HL-60 (cell line): ENCODE measurements at places on chromosomes 6 and 20.

DNA sequence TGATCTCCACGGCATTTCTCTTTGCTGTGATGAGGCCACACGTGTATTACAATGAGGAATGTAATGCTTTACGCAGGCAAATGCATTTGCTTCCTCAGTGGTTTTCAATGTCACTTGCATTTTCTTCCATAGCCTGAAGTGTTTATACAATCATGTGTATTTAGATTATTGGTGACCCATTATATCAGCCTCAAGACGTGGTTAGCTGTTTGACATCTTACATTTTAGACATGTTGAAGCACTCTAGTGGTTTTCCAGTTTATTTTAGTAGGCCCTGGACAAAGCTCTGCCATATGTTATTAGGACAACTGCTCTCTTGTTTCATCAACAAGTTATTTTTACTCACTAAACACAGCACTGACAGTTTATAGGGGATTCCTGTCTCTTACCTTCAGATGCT is 200.4 kb downstream of the UTRN start:
- DNase-seq: no peak

DNA sequence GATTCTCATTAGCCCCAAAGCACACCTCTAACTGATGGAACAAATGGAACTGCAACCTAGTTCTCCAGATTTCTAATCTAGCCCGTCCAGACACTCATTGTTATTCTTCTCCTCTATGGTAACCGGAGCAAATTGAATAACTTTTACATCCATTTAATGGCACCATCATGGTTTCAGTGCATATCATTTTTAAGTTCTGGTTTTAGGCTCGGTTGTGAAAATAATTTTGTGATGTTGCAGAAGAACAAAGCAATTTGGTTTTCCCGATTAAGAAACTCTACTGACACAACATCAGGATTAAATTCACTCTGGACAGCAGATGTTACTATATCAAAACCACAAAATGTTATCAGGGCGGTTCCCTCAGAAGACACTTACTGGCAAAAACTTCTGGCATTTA is 42.5 kb upstream of the HBS1L start:
- DNase-seq: no peak

DNA sequence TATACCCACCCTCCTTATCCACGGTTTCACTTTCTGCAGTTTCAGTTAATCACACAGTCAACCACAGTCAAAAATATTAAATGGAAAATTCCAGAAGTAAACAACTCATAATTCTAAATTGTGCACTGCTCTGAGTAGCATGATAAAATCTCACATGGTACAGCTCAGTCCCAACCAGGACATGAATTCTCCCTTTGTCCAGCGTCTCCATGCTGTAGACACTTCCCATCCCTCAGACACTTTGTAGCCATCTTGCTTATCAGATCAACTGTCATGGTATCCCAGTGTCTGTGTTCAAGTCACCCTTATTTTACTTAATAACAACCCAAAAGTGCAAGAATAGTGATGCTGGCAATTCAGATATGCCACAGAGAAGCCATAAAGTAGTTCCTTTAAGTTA is 94.7 kb downstream of the PDE10A start:
- no peak for DNase-seq

DNA sequence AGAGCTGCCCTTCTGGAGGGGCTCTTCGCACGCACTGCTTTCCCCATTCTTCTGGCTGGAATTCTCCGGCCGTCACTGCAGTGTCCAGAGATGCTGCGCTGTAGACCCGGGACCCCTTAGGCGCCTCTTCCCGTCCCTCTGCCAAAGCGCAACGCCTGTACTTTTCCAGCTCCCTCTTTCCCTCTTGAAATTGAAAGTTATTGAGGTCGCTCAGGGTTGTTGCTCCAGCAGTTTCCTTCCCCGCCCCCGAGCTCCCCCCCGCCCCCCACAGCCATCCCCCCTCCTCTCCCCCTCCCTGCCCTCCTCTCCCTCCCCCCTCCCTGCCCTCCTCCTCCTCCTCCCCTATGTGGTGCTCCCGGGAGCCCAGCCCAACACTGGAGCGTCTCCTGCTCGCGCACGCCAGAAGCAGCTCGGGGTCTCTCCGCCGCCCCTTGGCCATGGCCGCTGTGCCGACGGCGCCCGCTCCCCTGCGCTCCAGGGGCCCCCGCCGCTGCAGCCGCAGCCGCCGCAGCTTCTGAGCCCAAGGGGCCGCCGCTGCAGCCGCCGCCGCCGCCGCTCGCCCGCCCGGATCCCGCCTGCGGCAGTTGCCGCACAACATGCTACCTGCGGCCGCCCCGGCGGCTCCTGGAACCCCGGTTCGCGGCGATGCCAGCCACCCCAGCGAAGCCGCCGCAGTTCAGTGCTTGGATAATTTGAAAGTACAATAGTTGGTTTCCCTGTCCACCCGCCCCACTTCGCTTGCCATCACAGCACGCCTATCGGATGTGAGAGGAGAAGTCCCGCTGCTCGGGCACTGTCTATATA is at the start of gene RSPO3:
RSPO3 (plus strand) TSS at position 374 of the 804 bp plus-strand sequence. CDS start 522 bp downstream, outside the sequence.
- DNase-seq: peak; percentile 32

GRCh38 chr6:79423216-79423615 is 114.0 kb downstream of the LCA5 start:
- DNase-seq: no peak

GRCh38 chr6:147855803-147856482 is 347.5 kb downstream of the SAMD5 start:
- DNase-seq: no peak

DNA sequence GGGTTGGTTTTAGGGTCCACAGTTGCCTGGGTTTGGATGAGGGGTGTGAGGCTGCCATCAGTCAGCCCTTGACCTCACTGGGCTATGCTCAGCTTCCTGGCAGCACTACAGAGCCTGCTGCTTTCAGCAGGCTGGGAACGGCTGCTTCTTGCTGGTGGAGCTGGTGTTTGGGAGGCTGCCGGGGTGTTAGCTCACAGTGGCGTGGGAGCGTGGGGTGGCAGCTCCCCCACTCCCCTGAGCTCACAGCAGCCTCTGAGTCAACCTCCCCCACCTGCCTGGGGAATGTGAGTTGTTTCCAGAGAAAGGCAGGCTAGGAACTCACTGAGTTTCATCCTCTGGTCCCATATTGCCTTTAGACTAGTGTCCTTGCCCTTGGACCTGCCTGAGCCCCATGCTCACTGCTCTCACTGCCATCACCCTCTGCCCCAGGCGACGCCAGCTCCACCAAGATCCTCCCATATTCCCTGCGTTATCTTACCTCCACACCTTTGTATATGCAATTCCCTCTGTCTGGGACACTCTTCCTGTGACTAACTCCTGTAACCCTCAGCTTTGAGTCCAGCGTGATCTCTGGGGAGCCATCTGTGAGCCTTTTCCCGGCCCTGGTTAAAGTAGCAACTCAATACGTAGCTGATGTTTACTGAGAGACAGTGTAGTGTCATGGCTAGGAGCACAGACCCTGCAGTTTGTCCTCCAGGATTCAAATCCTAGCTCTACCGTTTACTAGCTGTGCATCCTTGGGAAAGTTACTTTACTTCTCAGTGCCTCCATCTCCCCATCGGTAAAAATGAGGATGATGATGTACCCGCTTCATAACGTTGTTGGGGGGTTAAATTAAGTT is 34.8 kb downstream of the PPP1R16B start:
- no peak for DNase-seq

- DNase-seq: no peak
Observed at GRCh38 chr6:31578184-31579118, 3.1 kb downstream of the TNF start.

DNA sequence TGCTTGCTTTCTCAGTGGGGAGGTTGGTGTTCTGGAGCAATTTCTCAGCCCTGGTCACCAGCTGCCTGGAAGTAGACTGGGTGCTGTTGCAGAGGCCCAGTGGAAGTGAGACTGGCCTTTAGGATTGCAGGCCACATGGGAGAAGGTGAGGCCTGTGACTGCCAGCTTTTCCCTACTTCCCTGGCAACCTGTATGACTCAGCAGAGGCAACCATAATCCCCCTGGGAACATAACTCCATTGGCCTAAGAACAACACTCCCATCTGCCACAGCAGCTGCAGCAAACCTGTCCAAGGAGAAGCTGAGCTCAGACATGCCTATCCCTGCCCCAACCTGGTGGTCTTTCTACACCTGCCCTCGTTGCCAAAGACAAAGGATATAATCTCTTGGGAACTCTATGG is 473.5 kb upstream of the SPTLC3 start:
- no peak for DNase-seq

- DNase-seq: no peak
Observed at GRCh38 chr20:57560554-57561355, at the start of gene PCK1. Gene PCK1, plus strand, starts transcription at chr20:57561110. Its CDS starts 302 bp downstream, at chr20:57561412.

GRCh38 chr6:125952764-125953501 is 3.6 kb upstream of the HINT3 start:
- peak; percentile 50 for DNase-seq

GRCh38 chr20:8408587-8409307 is 276.7 kb downstream of the PLCB1 start:
- DNase-seq: no peak

DNA sequence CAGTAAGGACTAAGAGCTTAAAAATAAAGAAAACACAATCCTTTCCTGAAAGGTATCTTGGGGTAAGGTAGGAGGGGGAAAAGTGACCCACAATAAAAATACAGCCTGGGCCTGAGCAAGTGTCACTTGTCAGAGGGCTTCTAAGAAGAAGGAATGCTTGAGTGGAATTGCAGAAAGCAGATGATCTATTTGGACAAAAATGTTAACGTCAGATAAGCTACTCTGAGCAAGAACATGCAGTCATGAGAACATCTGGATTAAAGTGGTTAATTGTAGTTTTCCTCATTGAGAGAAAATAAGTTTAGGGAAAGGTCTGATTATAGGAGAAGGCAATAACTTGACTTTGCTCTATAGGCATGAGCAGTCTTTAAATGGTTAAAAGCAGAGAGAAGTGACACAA is 581.9 kb downstream of the HTR1B start:
- DNase-seq: no peak

DNA sequence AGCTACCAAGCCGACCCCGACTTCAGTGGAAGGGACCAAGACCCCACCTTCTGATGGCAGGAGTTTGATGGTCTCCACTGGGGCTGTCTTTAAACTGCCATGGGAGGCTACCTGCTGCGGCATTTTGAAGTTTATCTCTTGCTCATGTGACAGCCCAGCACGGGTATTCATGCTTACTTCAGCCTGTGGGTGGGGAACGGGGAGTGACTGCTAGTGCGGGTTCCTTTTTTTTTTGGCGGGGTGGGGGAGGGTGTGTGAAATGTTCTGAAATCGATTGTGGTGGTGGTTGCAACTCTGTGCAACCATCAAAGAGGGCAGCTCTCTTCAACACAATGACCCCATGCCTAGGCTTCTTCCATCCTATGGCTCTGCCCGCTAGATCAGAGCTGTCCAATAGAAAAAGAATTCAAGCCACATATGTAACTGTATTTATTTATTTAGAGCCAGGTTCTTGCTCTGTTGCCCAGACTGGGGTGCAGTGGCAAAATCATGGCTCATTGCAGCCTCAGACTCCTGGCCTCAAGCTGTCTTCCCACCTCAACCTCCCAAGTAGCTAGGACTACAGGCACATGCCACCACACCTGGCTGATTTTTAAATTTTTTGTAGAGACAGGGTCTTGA is 53.7 kb downstream of the PPP1R16B start:
- DNase-seq: peak; percentile 61

- no peak for DNase-seq
Observed at GRCh38 chr6:41976794-41977484, 35.3 kb upstream of the CCND3 start.

- DNase-seq: no peak
Observed at GRCh38 chr6:33619166-33619840, 1.8 kb upstream of the ITPR3 start.

GRCh38 chr6:157033428-157034140 is 256.4 kb downstream of the ARID1B start:
- no peak for DNase-seq

DNA sequence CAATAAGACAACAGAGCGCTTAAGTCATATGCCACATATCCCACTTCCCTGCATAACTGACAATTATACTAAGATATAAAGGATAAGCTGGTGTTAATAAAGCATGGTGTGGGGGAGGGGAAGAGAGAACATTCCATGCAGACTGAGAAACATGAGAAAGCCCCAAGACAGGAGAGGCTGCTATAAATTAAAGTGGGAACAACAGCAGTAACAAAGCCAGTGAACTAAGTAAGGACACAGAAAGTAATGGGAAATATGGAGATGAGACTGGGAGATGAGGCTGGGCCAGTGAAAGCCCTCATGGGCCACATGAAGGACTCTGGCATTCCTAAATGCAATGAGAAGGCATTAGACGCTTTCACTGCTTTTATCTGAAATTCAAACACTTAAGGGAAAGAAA is 41.3 kb downstream of the SESN1 start:
- no peak for DNase-seq

DNA sequence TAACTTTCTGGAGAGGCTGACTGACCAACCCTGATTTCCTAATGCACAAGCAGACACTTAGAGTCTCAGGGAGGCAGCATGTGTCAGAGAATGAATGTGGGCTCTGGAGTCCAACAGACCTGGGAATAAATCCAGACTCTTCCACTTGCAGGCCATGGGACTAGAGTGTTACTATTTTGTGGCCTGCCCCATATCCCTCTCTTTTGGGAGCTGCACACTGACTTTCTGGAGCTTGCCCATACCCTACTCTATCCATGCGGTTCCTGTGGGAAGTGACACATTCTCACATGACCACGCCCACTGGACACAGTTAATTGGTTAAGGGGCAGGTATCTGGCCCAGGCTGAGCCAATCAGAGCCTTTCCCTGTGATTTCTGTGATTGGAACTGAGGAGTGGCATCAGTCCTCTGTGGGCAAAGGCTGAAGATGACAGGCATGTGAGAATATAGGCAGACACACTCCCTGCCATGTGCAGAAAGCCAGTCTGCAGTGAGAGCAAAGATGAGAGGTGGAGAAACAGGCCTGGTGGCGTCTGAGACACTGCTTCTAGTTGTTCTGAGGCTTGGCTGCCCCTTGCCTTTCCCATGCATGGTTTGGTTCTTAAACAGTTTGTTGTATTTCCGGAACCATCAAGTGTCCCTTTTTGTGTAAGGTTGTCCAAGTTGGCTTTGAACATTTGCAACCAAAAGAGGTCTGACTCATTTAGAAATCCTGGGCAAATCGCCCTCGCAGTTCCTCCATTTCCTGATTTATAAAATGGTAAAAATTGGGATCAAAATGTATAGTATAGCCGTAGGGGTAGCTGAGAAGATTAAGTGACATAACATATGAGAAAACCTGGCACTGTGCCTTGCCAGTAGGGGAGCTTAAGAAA is 125.6 kb downstream of the CDC5L start:
- DNase-seq: no peak

DNA sequence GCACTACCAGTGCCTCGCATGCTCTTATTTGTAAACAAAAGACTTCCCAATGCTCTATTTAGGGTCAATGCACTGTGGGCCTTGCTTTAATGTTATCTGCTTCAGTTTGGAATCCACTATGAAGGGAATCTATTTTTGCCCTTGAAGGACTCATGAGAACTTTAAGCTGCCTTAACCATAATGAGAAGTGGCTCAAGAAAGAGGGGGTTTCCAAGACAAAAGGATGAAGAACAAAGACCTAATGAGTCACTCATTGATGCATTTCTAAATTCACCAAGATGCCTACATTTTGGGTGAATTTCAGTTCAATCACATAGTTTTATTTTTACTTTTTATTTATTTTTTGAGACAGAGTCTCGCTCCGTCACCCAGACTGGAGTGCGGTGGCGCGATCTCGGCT is 228.2 kb downstream of the LY86 start:
- no peak for DNase-seq

- DNase-seq: no peak
Observed at GRCh38 chr6:99993533-99994251, at the start of gene MCHR2. Gene MCHR2, minus strand, starts transcription at chr6:99994223. Its CDS starts 38,076 bp downstream, at chr6:99956147.
